ENCODE measurements at places on chromosomes 1 and 21.
A peak's percentile ranks its signal among the peaks of the same experiment; 100 is the strongest.

- no peak for DNase-seq
These were observed 87.2 kb upstream of the CNIH3 start for GRCh38 chr1:224528900-224529299.

- DNase-seq: peak; percentile 71
These were observed 53.0 kb upstream of the DESI2 start for GRCh38 chr1:244599937-244600350.

- no peak for DNase-seq
These were observed 191.7 kb upstream of the CAMK1G start for GRCh38 chr1:209391792-209392191.

GRCh38 chr1:90709535-90709934, 7.6 kb downstream of the BARHL2 start:
- peak; percentile 20 for DNase-seq

GRCh38 chr1:22056936-22057335, 4.4 kb downstream of the CDC42 start:
- DNase-seq: no peak

Data from GM13977 (cell line).